ENCODE measurements at places on chromosomes 11 and 22.

DNA sequence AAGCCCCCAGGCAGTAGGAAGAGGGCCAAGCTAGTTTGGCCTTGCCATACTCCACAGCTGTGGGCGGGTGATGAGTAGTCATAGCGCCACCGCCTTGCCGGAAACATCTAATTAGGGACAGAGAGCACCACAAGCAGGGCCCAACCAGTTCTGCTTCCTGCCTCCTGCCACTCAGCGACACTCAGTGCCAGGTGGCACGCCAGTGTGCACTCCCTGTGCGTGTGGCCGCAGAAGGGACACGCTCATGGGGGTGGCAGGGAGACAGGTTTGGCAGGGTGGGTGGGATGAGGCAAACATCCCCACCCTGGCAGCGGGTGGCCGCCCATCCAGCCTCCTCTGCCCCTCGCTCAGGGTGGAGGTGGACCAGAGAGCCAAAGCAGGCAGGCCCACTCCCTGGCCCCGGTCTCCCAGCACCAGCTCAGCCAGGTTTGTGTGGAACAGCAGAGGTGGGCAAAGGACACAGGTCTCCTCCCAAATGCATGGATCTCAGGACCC lies 4.9 kb downstream of the OVOL1 start:
- no peaks in the 10 kb centered on the region for H3K36me3 ChIP-seq
- H3K27me3 ChIP-seq: peaks cover 99% of the 10 kb centered on the region
- peak; percentile 73 for DNase-seq
- no peak overlapping the region for H3K4me3 ChIP-seq

GRCh38 chr11:134393638-134394037 lies 18.4 kb downstream of the B3GAT1 start:
- H3K36me3 ChIP-seq: no peaks in the 10 kb centered on the region
- H3K27me3 ChIP-seq: peaks cover 87% of the 10 kb centered on the region
- no peak overlapping the region for H3K27ac ChIP-seq

GRCh38 chr11:118646393-118646792 lies 33.1 kb downstream of the TREH start:
- no peak for DNase-seq
- no peak overlapping the region for H3K4me3 ChIP-seq
- no peak overlapping the region for H3K27ac ChIP-seq
- no peaks in the 10 kb centered on the region for H3K36me3 ChIP-seq

DNA sequence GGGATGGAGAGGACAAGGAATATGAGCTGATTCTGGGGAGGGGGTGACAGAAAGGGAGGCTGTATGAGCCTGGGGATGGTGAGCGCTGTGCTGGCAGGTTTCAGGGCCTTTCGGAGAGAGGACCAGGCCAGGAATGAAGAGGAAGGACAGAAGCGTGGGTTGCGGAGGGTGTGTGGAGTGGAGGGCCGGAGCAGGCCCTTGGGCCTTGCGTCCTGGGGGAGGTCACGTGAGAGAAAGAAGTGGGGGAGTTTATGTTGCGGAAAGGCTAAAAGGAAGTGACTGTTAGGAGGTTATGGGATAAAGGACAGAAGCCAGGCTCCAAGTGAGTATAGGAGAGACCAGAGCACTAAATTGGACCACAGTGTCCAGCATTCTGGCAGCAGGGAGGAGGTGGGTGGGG lies 17.5 kb downstream of the BCR start:
- no peaks in the 10 kb centered on the region for H3K27me3 ChIP-seq
- no peak overlapping the region for H3K4me3 ChIP-seq
- peaks cover 17% of the 10 kb centered on the region for H3K4me1 ChIP-seq
- no peak overlapping the region for H3K27ac ChIP-seq

DNA sequence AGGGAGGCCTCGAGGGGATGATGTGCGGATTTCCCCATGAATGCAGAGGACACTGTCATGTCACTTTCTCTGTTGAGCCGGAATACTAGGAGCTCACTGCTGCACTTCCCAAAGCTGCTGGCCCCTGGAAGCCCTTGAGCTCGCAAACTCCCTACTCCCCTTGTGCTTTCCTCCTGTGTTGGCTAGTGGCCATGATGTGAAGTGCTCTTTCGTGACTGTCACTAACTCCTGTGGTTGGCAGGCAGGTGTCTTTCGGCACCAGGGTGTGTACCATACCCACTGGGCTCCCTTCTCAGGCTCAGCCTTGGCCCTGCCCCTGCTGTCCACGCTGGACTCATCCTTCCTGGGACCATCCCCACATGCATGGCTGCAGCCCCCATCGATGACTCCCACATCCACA lies 86.2 kb downstream of the BTBD10 start:
- peaks cover 42% of the 10 kb centered on the region for H3K36me3 ChIP-seq
- H3K27ac ChIP-seq: no peak overlapping the region
- H3K27me3 ChIP-seq: no peaks in the 10 kb centered on the region
- DNase-seq: no peak
- H3K4me1 ChIP-seq: no peaks in the 10 kb centered on the region

DNA sequence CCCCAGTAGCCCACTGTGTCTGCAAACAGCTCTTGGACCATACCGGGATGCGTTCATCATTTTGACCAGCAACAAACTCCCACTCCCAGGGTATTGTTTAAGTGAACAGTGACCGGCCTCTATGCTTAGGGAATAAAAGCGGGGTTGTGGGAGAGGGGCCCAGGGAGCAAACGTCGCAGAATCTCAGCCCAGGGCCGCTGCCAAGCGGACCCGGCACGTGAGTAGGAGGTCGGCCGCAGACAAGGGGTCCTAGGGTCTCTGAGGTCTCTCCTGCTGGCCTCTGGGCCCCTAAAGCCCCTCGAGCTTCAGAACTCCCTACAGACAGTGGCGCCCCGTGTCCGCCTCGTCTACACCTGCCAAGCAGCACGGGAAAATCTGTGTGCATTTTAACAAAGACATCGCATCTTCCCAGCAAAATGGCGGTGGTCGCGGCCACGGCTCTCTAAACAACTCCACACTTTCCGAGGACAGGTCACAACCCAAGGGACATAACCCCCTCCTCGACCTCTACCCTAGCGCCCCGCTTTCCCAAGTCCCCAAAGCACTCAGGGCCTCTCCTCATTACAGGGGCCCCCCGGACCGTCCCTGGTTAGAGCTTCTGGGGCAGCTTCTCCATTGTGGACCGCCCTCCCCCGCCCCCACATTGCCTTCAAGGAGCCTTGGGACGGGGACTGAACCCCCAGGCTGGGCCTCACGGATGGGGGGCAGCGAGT lies 3.9 kb upstream of the GCAT start:
- no peak for DNase-seq
- H3K4me1 ChIP-seq: peaks cover 53% of the 10 kb centered on the region
- peaks cover 3% of the 10 kb centered on the region for H3K36me3 ChIP-seq
- H3K4me3 ChIP-seq: peak overlapping the region; percentile 62
- H3K27me3 ChIP-seq: peaks cover 81% of the 10 kb centered on the region
- peak overlapping the region; percentile 45 for H3K27ac ChIP-seq

Data from activated naive CD4-positive, alpha-beta T cell treated with anti-CD3 and anti-CD28 coated beads, Interleukin-2, amount 10 ng/mL, durations not matched to agents 7 days and 5 days (primary cell).